Vagina (tissue), 2 donors: ENCODE measurements at places on chromosomes 12 and 14. TPM values are rescaled to one million over a fixed set of nuclear protein-coding genes. Genes with fewer than 3 reads are reported as not detected.

Gene TSHR
- not detected for total RNA-seq

Gene KRT73
- not detected for total RNA-seq

Gene ADSS1
- 10.3 TPM for total RNA-seq

Gene PAX9
- total RNA-seq = 1.5 TPM

Gene MUCL1
- total RNA-seq = not detected

Gene WDR89
- total RNA-seq = 7.4 TPM

Gene ARHGEF40
- 36.3 TPM for total RNA-seq

Gene FOXN4
- not detected for total RNA-seq

Gene NOS1
- 9.6 TPM for total RNA-seq

Gene USP44
- 0.49 TPM for total RNA-seq

Gene NDRG2
- total RNA-seq = 307 TPM

Gene POTEM
- total RNA-seq = not detected

Gene SIX6
- not detected for total RNA-seq

Gene NDUFB1
- total RNA-seq = 86.9 TPM

Gene TMEM117
- 22.1 TPM for total RNA-seq

Gene DDIT3
- 25.0 TPM for total RNA-seq

Gene TGFB3
- 19.2 TPM for total RNA-seq

Gene LALBA
- total RNA-seq = not detected

Gene RFX4
- total RNA-seq = not detected

Gene C12orf50
- total RNA-seq = not detected

Gene MYO1H
- not detected for total RNA-seq

Gene GLIPR1L1
- not detected for total RNA-seq

Gene COX8C
- total RNA-seq = not detected

Gene SLC5A8
- total RNA-seq = not detected

Gene ADGRD1
- total RNA-seq = 35.8 TPM

Gene DACT1
- 9.8 TPM for total RNA-seq

Gene TAC3
- not detected for total RNA-seq

Gene RASSF9
- total RNA-seq = 1.7 TPM

Gene DCN
- total RNA-seq = 1,553 TPM

Gene MAP4K5
- 158 TPM for total RNA-seq

Gene GPRC5D
- not detected for total RNA-seq

Gene FOXG1
- total RNA-seq = not detected

Gene BICDL1
- 71.2 TPM for total RNA-seq

Gene WSCD2
- 4.2 TPM for total RNA-seq

Gene BRMS1L
- total RNA-seq = 9.6 TPM

Gene SOAT2
- 0.74 TPM for total RNA-seq

Gene AKAP5
- 0.49 TPM for total RNA-seq

Gene PROX2
- total RNA-seq = not detected

Gene PIK3C2G
- total RNA-seq = 1.7 TPM

Gene ARG2
- 14.2 TPM for total RNA-seq

Gene NR4A1
- 465 TPM for total RNA-seq

Gene GABARAPL1
- 90.6 TPM for total RNA-seq

Gene PRIMA1
- 6.1 TPM for total RNA-seq

Gene BDKRB2
- 23.3 TPM for total RNA-seq
